ENCODE measurements at places on chromosomes 3 and 15.

- no peak for DNase-seq
These were observed 29.4 kb upstream of the TIPARP start for GRCh38 chr3:156644958-156645357.

DNA sequence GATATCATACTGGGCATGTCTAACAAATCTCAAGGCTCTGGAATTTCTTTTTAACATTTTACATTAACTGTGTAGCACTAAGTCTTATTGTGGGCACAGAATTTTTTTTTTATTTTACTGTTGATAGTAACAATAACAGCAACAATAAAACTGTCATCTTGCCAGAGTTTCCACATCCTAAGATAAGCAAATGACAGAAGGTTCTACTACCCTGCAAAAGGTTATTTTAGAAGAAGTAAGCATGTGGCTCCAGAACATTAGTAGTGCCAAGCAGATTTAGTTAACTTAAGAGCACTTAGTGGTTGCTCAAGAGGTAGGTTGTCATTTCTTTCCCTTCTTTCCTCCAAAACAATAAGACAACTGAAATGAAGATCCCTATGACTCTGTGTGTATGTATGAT, 743.0 kb upstream of the CBLB start:
- DNase-seq: no peak

GRCh38 chr15:46523701-46524100, 888.9 kb downstream of the SQOR start:
- DNase-seq: no peak

- DNase-seq: no peak
These were observed 33.4 kb downstream of the CD86 start for GRCh38 chr3:122088531-122088930.

DNA sequence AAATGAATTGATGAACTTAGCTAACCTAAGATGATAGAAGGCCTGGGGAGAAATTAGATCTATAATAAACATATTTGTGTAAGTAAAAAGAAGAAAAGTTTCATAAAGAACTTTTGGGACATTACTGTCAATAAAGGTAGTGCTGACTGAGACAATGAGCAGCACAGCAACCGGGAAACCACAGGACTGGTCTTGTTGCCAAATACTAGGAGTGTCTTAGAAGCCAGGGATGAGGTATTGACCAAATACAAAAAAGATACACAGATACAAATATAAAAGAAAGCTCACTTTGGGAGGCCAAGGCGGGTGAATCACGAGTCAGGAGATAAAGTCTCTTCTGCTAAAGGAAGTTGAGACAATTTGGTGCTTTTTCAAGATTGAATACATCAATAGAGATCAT, 362.4 kb upstream of the ZNF385D start:
- DNase-seq: no peak

GRCh38 chr3:66378256-66378655, 122.6 kb downstream of the LRIG1 start:
- no peak for DNase-seq

GRCh38 chr15:87227846-87228245, 1028.7 kb downstream of the NTRK3 start:
- DNase-seq: no peak

GRCh38 chr3:167110901-167111300, 269.2 kb downstream of the ZBBX start:
- no peak for DNase-seq

GRCh38 chr3:27281671-27282150, 87.5 kb downstream of the NEK10 start:
- DNase-seq: no peak

DNA sequence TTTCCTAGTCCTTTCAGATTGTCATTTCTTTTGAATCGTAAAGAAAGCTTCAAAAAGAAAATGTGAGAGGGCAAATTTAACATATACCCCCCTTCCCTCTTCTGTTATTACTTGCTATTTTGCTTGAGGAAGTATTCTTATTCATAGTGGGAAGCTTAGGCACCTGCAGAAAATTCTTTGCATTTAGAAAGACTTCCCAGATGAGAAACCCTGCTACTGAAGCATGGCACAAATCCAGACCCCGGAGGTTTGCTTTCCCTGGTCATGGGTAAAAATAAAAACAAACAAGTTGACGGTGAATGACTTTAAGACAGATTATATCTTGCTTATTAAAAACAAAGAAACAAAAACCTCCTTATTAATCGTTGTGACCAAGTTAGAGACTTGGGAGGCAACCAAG, 93.9 kb downstream of the IL5RA start:
- no peak for DNase-seq

DNA sequence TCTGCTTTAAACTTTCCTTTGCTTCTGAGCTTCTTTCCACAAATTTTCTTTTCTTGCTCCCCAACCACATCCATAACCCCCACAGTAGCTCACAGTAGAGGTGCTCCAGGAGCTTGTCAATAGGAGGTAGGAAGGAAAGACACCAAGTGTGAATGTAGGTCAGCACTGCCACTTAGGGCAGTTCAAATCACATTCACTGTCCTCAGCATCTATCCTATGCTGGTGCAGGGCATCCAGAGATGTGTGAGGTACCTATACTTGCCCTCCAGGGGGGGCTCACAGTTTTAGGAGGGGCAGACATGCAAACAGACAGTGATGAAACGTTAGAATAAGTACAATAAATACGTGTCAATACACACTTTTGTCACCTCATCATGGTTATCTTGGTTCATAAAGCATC, 1.5 kb upstream of the SPSB4 start:
- no peak for DNase-seq

- DNase-seq: peak; percentile 56
These were observed 808 bp downstream of the BCL6 start for GRCh38 chr3:187744169-187745151.

- peak; percentile 20 for DNase-seq
These were observed 333.0 kb upstream of the SEMA6D start for GRCh38 chr15:47384341-47384740.

- DNase-seq: no peak
These were observed 1.1 kb downstream of the TFDP2 start for GRCh38 chr3:142148044-142148791.

DNA sequence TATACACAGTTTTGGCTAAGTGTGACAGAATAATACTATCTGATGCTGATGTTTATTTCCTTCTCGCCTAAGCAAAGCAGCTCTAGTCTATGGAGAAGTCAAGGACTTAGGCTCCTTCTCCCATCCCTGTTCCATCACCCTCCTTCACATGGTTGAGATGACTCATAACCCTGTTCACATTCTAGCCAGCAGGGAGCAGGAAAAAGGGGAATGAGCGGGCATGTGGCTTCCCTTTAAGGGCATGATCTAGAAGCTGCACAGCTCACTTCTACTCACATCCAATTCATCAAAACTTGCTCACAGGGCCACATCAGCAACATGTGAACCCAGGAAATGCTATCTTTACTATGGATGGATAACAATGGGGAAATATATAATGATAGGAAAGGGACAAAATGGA, 40.9 kb downstream of the CBLB start:
- DNase-seq: no peak

- DNase-seq: no peak
These were observed 6.0 kb downstream of the PRKCI start for GRCh38 chr3:170228093-170228766.

GRCh38 chr3:22593638-22594037, 609.5 kb upstream of the UBE2E2 start:
- DNase-seq: no peak

DNA sequence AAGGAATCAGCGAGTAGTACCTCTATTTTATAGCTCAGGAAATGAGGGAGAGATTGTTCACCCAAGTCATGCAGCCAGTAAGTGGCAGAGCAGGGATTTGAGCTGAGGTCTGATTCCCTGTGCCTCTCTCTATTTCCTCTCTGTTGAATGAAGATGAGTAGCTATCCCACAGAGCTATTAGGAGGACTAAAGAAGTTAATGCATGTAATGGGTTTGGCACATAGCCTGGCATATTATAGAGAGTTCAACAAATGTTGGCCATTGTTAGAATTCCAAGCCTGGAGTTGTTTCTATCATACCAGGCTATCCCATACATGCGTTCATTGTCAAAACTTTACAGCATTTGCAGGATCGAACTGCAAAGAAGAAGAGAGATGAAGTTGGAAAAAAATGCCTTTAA, 21.8 kb upstream of the KLHL6 start:
- DNase-seq: no peak

DNA sequence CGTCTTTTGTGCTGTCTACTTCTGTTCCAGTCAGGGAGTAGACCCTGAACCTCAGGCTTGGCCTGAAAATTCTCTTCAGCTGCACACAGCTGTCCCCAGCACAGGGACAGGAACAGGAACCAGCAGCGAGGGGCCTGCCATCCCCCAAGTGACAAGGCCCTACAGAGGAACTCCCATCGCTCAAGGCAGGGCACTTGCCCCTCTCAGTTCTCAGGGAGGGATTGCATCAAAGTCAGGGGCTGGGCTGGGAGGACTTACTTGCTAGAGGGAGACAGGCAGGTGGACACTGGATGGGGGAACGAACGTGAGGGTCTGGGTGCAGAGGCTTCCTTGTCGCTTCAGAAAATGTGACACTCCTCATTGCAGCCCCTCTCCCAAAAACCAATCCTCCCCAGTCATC, 163.6 kb downstream of the CHSY1 start:
- DNase-seq: no peak

- DNase-seq: no peak
These were observed 55.0 kb upstream of the RFX7 start for GRCh38 chr15:56298723-56299122.

GRCh38 chr15:48693484-48693883, 48.0 kb upstream of the FBN1 start:
- no peak for DNase-seq

DNA sequence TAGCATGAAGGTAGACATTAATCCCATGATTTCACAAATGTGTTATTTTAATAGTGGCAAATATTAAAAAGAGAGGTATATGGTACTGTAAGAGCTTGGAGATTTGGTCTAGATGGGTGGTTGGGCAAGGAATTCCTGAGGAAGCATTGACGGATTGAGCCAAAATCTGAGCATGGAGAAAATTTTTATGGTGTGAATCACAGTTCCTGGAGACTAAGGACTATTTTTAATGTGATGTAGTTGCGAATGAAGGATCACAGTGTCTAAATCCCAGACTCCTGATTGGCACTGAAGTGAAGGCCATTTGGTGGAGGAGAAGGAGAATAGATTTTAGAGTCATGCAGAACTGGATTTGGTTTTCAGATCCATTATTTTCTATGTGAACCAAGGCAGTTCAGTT, 188.7 kb upstream of the FEZF2 start:
- DNase-seq: no peak

DNA sequence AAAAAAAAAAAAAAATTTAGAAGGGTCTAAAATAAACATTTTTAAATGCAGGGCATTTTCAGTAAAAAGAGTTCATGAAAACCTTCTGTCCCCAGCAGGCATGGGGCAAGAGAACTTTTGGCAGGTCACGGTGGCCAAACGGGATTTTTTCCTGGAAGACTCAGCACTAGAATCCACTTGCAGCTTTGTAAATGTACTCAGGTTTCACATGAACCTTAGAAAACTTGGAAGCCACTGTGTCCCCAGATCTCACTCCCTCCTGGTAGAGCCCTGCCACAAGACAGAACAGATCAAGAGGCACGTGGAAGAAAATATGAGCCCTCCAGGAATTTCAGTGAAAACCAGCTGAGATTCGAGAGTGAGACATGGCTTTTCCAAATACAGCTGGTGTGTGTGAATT, 2.1 kb upstream of the GNB5 start:
- DNase-seq: no peak

DNA sequence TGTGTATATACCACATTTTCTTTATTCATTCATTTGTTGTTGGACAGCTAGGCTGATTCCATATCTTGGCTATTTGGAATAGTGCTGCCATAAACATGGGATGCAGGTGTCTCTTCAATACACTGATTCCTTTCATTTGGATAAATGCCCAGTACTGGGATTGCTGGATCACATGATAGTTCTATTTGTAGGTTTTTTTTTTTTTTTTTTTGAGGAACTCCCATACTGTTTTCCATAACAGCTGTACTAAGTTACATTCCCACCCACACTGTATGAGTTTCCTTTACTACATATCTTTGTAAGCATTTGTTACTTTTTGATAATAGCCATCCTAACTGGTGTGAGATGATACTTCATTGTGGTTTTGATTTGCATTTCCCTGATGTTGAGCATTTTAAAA, 437.7 kb downstream of the DIPK2A start:
- no peak for DNase-seq

- DNase-seq: no peak
These were observed 17.4 kb upstream of the CLDN18 start for GRCh38 chr3:137992592-137992991.

DNA sequence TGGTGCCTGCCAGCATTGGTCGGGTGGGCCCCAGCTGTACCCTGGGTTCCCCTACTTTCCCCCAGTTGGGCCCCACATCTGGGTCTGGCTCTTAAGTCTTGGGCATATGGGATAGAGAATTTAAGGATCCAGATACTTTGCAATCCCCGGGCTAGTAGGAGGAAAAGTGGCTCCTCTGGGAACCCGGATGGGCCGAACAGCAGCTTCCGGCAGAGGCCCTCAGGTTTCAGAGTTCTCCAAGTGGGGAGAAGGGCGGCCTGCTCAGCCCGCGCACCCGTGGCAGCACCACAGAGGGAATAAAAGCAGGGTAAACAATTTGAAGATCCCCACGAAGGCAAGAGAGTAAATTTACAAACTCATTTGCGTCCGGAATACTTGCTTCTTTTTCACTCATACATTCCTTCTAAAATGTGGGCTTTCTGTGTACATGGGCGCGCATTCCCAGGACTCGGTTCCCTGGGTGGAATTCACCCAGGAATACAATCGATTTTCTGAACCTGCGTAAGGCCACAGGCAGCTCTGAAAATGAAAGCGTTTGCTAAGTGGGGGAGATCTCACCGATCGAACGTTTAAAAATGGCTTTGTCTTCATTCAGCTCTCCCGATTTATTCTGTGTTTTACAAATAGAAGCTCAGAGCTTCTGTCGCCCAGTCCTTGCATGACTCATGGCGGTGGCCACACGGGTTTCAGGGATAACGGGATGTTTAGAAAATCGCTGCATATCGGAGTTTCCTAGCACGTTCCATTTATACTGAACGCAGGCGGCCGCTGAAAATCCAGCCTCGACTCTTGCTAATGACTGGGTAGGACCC, 74.0 kb upstream of the POLG start:
- no peak for DNase-seq

- DNase-seq: no peak
These were observed 14.0 kb upstream of the PIK3CB start for GRCh38 chr3:138848696-138849095.

GRCh38 chr3:134928392-134928791, 133.3 kb downstream of the EPHB1 start:
- DNase-seq: no peak

DNA sequence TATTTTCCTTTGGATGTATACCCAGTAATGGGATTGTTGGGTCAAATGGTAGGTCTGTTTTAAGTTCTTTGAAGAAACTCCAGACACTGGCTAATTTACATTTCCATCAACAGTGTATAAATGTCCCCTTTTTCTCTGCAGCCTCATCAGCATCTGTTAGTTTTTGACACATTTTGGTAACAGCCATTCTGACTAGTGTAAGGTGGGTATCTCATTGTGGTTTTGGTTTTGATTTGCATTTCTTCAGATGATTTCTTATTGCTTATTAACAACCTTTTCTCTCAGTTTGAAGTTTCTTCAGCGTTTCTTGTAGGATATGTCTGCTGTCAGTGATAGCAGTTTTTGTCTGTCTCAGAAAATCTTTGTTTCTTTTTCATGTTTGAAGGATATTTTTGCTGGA, 15.4 kb downstream of the GALK2 start:
- DNase-seq: no peak

- no peak for DNase-seq
These were observed 115.0 kb upstream of the DCBLD2 start for GRCh38 chr3:99016452-99016851.

GRCh38 chr15:66675446-66675845, 26.6 kb upstream of the SMAD6 start:
- DNase-seq: no peak

- DNase-seq: no peak
These were observed 325.2 kb downstream of the WDR72 start for GRCh38 chr15:53434174-53434678.

All from uterus (tissue), 4 donors.